ENCODE measurements at places on chromosomes 11 and 22. TPM values are rescaled to one million over a fixed set of nuclear protein-coding genes. Genes with fewer than 3 reads are reported as not detected.

MUC6 gene
- not detected for total RNA-seq

FOLR1 gene
- total RNA-seq, result not detected

SLC5A12 gene
- 0.66 TPM for total RNA-seq

KDELR3 gene
- total RNA-seq, result not detected

MPZL3 gene
- 0.54 TPM for total RNA-seq

OR10D3 gene
- 0.29 TPM for total RNA-seq

ABTB2 gene
- total RNA-seq, result 9.3 TPM

RAB3IL1 gene
- total RNA-seq, result 1.3 TPM

KRTAP5-7 gene
- not detected for total RNA-seq

RIMBP3C gene
- 0.22 TPM for total RNA-seq

Data from glutamatergic neuron (in vitro differentiated cells).